ENCODE measurements at places on chromosomes 2 and 18.

DNA sequence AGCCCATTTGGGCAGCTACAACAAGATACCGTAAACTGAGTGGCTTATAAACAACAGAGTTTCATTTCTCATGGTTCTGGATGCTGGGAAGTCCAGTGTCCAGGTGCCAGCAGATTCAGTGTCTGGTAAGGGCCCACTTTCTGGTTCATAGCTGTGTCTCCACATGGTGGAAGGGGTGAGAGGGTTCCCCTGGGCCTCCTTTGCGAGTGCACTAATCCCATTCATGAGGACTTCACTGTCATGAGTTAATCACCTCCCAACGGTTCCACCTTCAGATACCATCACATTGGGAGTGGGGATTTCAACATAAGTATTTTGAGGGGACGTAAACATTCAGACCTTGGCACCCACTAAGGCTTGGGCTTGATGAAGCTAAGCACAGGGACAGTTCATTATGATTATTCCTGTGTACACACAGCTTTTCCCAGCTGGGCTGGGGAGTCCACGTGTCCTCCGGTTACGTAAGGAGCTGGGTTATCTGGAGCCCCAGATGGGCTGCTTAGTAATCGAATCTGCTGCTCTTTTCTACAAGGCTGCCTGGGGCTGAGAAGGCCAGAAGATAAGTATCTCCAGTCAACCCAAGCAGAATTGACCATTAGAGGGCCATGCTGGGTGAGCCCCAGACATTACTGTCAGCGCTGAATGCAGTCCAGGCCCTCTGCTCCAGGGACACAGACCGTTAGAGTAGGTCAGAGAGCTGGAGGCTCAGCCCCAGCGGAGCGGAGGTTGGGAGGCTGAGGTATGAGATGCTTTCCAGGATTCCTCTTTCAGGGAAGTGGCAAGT, 42.7 kb downstream of the EPAS1 start:
- no peak for DNase-seq

DNA sequence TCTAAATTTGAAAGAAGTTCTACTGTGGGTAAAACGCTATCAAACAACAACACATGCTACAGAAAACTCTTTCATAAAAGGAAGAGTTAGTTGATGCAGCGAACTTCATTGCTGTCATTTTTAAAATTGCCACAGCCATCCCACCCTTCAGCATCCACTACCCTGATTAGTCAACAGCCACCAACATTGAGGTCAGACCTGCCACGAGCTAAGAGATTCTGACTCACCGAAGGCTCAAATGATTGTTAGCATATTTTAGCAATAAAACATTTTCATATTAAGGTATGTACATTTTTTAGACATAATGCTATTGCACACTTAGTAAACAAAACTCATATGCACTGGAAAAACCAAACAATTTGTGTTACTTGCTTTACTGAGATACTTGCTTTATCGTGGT, 347.1 kb downstream of the CLIP4 start:
- DNase-seq, result no peak

DNA sequence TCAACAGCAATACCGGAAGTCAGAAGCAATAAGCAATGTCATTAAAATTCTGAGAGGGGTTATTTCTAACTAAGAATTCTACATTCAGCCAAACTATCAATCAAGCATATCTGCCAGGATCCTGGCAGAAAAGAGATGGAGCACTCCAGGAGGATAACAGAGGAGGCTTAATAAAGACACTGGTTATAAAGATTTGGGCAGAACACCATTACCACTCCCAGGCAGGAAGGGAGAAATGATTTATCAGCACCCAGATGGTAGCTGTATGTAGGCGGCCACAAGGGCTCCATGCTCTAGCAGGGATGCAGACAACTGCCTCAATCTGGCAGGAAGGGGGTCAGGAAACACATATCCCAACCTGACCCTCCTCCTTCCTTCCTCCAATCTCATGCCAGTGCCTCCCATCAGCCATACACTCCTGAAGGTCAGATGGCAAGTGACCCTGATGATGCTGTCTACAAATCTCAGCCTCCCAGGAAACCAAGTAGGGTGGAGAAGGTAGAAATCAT, 20.5 kb upstream of the TNFAIP6 start:
- no peak for DNase-seq

GRCh38 chr2:11998626-11999378, 252.4 kb downstream of the LPIN1 start:
- no peak for DNase-seq

- DNase-seq, result no peak
Measured at GRCh38 chr2:230619491-230619890, 93.2 kb upstream of the CAB39 start.

DNA sequence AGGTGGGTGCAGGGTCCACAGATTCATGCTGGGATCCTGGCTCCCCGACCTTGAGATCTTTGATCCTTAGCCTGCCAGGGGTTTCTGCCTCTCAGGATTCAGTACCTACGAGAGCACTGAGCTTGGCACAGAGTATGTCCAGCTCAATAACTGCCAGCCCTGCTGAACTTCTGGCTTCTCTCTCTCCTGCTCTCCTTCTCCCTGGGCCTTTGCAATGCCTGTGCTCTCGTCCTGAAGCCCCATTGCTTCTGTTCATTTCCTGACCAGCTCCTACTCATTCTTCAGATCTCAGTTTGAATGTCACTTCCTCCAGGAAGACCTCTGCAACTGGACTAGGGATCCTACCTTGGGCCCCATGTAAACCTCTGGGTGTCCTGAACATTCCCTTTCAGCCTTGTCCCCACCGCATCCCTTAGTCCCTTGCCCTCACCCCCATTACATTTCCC, 113.8 kb upstream of the HAAO start:
- no peak for DNase-seq
